ENCODE measurements at places on chromosomes 16 and 17.

- DNase-seq, result no peak
These were observed 25.6 kb downstream of the WIPI1 start for GRCh38 chr17:68431661-68432071.

DNA sequence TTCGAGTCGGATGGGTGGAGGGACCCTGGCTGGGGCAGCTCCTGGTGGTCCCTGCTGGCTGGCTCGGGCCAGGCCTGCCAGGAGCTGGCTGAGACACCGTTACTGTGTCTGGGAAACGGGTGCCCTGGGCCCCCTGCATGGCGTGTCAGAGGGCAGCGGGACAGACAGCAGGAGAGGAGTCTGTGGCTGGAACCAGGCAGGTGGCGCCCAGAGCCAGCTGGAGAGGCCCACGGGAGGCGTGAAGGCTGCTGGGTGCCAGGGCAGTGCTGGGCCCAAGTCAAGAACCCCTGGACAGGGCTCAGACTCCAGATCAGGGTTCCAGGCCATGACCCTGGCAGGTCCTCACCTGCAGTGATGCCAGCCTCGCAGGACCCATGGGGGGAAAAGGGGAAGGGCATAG is 16.6 kb downstream of the SOX8 start:
- no peak for DNase-seq

- no peak for DNase-seq
These were observed 1860.3 kb downstream of the TP53TG3F start for GRCh38 chr16:35319536-35320192.

- DNase-seq, result no peak
These were observed 22.8 kb downstream of the TAOK1 start for GRCh38 chr17:29412780-29413565.

Data from activated CD8-positive, alpha-beta memory T cell treated with anti-CD3 and anti-CD28 coated beads for 4 hours (primary cell).